ENCODE measurements at places on chromosomes 3 and 15.

DNA sequence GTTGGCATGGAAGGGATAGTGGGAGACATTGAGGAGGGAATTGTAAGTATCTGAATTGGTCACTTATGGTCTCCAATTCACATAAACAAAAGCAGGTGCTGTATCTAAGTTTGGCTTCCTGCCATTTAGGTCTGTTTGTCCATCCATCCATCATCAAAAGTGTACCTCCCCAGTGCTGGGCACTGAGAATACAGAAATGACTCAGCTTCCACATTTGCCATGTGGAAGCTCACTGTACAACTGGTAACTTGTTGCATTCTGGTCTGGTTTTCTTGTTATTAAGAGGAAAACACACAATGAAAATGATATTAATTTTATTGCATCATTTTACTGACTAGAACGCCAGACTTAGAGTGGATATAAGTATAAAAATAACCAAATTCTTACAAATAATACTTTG is 30.9 kb upstream of the MUC13 start:
- no peak for DNase-seq

- peak; percentile 27 for DNase-seq
Measured at GRCh38 chr3:23740517-23740965, 65.2 kb upstream of the UBE2E1 start.

GRCh38 chr3:172717493-172718088 is 6.7 kb upstream of the NCEH1 start:
- peak; percentile 33 for DNase-seq

GRCh38 chr15:58924327-58924726 is 9.2 kb downstream of the SLTM start:
- no peak for DNase-seq

DNA sequence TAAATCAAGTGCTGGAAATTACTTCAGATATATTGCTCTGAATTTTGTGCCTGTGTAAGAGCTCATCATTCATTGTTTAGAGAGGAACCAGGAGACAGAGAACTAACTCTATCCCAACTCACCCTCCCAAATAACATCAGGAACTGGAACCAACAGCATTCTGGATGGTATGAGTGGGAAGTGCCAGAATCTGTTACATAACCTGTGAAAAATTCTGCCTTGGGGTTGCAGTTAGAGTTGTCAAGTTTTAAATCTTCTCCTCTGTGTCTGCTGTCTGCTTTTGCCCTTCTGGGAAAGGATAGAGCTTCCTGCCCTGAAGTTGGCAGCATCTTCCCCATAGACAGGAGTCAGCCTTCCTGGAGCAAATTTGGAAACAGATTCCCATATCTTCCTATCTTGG is 41.2 kb downstream of the TIMP4 start:
- DNase-seq: no peak

DNA sequence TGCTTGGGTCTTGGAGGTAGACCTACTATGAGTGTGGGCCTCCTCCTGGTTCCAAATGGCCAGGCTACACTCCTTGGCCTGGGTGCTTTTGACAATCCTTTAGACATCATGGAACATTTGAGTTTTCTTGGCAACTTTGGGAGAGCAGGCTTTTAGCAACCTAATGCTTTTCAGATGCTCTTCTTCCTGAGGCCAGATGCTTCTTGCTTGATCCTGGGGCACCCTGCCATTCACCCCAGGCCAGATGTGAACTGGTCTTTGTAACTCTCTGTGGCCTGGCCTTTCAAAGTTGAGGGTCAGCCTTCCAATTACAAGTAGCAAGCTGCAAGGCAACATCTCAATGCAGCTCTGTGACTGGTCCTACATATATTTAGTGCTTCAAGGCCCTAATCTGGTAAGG is 40.5 kb downstream of the RTP1 start:
- DNase-seq: no peak

GRCh38 chr15:34188711-34189110 is 21.2 kb downstream of the KATNBL1 start:
- no peak for DNase-seq

GRCh38 chr3:48561045-48561736 is 2.4 kb downstream of the UCN2 start:
- peak; percentile 63 for DNase-seq

DNA sequence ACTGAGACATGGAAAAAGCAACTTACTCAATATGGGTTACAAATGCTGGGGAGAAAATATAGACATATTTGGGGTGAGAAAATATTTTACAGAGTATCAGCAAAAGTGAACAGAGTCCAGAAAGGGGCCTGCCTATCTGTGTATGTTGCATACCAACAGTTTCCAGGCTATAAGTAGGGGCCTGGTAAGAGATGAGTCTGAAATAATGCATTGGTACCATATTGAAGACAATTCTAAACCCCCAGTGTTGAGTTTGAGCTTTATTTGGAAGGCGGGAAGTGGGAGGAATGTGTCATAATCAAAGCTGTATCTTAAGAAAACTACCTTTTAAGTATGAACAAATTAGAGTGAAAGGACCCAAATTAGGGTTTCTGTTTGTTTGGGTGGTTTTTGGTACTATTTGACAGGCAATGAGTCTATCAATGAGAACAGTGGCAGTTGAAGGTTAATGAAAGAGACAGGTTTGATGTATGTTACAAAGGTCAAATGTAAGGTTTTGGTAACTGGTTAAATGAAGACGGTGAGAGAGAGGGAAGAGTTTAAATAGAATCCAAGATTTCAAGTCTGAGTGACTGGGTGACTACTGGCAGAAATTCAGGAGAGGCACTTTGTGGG is 106.3 kb upstream of the ZBED2 start:
- no peak for DNase-seq

DNA sequence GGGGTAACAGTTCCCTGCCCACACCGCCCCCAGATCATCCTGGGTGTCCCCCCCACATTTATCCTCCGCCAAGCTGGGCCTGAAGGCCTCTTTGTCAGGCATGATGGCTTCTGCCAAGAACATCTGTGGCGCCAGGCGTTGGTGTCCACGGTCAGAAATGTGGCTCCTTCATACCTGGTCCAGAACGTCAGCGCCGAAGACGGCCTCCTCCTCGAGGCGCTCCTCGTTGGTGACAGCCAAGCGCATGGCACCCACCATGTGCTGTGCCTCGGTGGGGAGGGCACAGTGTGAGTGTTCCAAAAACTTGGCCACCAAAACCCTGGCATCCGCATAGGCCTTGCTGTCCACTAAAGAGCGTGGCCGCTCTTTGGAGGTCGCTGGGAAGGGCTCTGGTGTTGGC is 146.5 kb downstream of the NSMCE3 start:
- no peak for DNase-seq
